ENCODE measurements at places on chromosomes 5 and 9.

DNA sequence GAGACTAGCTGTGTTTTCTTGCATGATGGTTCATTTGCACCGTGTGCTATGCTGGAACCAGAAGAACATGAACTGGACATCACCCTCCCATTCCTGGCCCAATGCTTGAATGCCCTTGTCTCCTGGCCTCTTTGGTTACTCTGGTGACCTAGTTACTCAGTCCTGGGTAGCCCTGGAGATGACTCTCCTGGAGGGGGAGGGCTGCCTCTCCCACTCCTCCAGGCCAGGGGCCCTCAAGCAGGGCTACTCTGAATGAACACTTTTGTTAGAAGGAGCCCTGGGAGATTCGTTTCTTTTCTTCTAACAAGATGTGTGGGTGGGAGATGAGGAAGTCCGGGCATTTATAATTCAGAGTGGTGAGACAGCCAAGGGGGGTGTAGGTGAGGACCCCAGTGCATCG lies 12.0 kb upstream of the NKX2-5 start:
- no peak for DNase-seq

DNA sequence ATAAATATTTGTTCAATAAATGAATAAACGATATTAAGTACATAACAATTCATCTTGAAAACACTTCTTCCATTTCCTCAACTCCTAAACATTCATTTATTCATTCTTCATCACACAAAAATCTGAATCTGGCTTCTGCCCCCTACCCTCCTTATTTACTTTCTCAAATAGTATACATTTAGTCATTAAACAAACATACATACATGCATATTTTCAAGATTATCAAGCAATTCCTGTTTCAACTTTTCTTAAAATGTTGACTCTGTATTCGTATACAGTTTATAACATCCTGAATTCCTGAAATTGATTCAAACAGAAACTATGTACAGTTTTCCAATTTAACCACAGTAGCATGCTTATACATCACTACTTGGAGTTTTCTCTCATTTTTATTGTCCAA lies 129.0 kb downstream of the MUSK start:
- DNase-seq = no peak

- DNase-seq = no peak
Observed at GRCh38 chr5:93174930-93175329, 406.1 kb downstream of the NR2F1-AS1 start.

DNA sequence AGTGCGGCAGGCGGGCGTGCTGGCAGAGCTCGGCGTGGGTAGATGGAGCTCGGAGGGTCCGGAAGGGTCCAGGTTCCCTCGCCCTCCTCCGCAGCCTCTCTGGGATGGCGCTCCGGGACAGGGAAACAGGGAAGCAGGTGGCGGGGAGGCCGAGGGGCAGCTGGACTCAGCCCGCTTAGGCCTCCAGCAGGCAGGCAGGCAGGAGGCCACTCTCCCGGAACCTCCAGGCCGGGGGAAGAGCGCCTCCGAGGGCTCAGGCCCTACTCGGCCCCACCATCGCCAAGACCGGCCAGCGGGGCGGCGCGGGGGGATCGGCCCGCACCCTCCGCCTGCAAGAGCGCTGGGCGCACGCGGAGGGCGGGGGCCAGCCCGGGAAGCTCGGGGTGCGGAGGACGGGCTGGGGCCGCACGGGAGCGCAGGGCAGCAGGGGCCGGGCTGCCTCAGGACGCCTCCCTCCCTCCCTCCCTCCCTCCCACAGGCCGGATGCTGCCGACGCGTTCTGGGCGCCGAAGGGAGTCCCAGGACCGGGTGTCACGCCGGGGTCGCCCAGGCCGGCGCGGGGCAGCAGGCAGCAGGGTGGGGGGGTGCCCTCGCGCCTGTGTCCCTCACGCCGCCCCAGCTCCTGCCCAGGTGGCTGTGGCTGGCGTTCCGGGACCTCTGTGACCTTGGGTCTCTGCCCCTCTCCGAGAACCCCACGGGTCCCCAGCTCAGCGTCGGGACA lies 977 bp downstream of the MGAT4B start:
- peak; percentile 46 for DNase-seq

GRCh38 chr5:124606543-124606942 lies 139.9 kb downstream of the ZNF608 start:
- no peak for DNase-seq

DNA sequence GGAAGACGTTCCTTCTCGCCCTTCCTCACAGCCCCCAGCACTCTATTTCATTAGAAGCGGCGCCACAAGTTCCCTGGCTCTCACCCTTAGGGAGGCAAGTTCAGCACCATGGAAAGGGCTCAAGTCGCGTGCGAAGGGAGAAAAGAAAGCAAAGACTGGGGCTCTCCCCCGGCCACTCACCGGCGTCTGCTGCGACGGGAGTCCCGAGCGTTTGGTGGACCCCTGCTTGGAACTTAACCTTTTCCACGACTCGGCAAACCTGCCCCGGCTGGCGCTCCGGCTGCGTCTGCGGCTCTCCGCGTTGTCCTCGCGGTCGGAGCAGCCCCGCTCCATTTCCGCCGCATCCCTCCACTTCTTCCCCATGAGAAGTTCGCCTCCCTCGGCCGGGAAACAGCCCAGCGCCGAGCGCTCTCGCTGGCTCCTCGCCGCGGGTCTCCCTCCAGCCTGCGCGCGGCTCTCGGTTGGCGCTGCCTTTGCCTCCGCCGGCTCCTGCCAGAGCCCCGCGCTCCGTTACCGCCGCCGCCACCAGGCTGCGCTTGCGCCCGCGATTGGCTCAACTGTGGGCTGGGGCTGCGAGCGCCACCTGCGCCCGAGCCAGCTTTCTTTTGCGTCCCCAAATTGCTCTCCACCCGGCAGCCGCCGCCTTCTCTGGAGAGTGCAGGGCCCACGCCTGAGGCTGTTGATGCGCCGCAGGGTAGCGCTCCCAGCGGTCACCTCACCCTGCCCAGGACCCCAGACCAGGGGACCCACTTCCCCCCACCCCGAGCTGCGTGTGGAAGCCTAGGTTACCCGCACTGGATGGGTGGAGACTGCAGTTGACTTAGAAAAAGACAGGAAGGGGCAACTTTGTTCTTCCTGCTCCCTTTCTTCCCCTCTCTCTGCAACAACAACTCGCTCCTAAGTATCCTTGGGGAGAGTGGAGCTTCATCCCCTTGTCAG lies 321.6 kb downstream of the CEMIP2 start:
- no peak for DNase-seq

- no peak for DNase-seq
Observed at GRCh38 chr5:179161901-179162300, 101.7 kb downstream of the ZNF354C start.

DNA sequence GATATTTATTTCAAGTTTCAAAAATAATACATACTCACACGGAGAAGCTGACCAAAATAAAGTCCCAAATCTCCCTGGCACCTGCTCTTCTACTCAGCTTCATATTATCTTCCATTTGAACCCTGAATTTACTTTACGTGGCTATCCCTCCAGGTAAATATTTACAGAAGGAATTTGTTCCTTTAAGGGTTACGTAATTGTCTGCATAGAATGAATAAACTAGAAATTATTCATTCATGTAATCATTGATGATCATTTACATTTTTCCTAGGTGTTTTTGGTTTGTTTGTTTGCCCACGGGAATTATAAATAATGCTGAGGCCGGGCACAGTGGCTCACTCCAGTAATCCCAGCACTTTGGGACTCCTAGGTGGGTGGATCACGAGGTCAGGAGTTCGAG lies 251.2 kb downstream of the PLK2 start:
- no peak for DNase-seq

GRCh38 chr5:159444441-159445082 lies 114.3 kb upstream of the IL12B start:
- DNase-seq = peak; percentile 71

DNA sequence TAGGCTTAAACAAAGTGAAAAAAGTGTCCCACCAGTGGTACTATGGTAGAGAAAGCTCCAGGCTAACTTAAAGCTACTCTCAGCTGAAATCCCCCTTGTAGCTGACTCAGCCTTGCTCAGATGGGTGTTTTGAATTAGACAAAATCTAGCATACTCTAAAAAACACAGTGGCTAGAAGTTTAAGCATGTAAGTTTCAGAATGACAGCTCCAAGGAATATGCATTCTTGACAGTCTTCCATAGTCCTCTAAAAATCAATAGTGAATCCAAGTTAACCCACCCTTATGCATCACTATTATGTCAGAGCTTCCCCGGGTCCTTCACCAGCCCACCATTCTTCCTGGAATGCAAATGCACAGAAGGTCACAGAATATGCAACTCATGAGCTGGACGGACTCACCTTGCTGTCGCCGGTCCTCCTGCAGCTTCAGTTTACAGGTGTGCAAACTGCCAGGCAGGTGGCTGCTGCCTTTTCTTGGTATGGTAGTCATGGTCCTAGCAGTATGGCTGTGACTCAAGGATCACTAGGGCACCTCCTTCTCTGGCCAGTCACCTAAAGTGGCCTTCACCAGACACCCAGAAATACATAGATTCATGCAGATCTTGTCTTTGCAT lies 668 bp downstream of the RANBP3L start:
- DNase-seq = no peak

- DNase-seq = no peak
Observed at GRCh38 chr5:98415663-98416062, 357.8 kb upstream of the RGMB start.

DNA sequence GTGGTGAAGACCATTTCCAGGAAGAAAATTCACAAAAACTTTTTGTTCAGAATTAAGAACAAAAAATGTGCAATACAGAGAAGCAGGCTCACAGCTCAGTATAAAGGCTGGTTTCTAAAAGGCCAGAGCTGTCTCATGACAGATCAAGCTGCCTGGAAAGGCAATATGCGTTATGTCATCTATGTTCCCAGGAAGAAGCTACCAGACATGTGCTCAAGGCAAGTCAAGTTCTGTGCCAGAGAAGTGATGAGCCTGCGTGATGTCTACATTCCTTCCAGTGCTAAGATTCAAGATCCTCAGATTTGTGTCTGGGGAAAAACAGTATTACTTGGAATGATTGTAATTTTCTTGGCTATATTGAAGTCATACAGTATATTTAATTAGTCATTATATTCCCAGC lies 104.3 kb downstream of the PDE4D start:
- no peak for DNase-seq
